NB4 (cell line): ENCODE measurements at places on chromosomes 7 and 10.

GRCh38 chr7:87116315-87116714 lies 35.9 kb upstream of the DMTF1 start:
- no peak for DNase-seq

DNA sequence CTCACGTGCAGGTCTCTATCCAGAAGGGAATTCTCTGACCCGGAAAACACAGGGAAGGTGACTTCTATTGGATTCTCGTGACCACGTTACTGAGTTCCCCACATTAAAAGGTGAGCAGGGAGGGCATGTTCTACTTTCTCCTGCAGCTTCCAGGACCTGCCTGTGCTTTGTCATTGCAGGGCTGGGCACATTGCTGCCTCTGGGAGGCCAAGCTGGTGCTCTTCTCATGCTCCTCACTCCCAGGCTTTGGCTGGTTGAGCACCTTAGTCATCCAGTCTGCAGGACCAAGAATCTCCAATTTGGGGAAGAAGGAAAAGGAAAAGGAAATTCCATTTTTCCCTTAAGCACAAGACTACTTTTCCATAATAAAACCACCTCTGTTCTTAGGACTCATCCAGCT lies 86.5 kb upstream of the TMEM72 start:
- no peak for DNase-seq

DNA sequence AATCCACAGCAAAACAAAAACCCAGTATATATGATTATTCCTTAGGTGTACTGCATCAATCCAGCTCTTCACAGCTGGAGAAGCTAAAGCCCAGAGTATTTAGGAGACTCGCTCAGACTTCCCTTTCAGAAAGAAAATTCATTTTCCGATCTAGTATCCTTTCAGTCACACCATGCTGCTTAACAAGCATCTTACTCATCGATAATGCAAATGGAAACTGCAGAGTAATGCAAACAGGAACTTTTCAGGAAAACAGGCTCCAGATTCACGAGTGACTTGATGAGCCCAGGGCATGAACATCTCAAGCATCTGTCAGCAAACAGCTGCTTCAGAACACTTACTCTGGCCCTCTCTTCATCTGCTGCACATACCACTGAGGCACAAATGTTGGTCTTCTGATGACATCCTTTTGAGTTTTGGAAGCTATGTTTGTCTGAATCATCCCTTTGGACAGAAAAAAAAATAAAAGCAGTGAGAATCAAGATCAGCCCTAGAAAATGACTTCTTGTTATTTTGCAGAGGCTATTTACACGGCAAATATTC lies 24.9 kb upstream of the ZC3HAV1L start:
- DNase-seq: no peak

GRCh38 chr7:21338728-21339164 lies 89.1 kb upstream of the SP4 start:
- peak; percentile 36 for DNase-seq

- no peak for DNase-seq
These were observed 1.9 kb upstream of the TCF7L2 start for GRCh38 chr10:112948196-112948595.

GRCh38 chr7:54859545-54859944 lies 100.5 kb upstream of the SEC61G start:
- no peak for DNase-seq

DNA sequence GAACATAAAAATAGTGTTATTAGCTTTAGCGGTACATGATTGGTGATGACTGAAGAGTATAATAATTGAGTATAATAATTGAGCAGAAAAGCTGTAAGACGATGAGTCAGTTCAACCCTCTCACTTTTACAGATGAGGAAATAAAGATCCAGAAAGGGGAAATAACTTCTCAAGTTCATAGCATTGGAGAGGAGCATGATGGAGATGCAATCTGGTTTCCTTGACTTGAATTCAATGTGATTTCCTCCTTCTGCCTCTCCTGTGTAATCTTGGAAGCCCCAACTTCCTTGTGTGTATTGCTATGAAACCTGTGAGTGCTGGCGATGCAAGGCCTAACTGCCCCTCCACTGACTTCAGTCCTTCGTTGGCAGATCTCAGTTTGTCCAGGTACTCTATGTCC lies 265.1 kb downstream of the LRMDA start:
- DNase-seq: peak; percentile 45

DNA sequence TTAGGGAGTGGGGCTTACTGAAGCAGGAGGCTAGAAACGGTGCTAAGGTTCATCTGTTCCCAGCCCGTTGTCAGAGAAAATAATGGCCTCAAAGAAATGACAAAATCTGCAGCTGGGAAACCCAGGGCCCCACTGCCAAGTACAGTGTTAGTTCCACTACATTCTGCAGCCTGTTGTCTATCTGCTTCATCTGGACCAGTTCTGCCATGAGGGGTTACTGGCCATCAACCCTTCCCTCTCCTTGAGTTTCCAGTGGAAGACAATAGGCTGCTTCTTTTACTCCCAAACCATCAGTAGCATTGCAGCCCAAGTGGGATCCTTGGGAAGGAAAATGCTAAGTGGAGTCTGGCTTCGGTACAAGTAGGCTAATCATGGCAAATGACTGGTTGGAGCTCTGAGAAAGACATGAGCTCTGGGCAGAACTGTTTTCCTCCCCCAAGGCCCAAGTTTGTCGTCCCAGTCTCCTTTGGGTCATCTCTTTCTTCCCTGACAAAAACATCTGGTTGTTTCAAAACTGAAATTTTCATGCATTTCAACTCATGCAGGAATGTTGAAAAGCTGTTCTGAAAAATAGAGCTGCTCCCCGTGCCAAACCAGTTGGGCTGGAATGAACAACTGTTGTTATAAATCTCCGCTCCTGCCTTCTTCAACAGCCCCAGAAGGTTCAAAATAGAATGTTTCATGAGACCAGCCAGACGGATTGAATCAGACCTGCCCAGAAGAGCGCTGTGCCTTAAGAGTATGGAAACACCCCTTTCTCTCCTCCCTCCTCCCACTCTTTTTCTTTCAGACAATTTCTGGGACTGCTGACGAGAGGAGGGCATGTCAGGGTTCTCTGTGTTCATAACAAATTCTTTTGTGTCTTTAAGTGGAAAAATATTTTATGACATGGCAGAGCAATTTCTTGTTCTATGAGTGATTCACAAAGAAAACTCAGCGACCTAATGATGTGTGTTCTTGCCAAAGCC lies 116.6 kb downstream of the RAB18 start:
- DNase-seq: no peak

DNA sequence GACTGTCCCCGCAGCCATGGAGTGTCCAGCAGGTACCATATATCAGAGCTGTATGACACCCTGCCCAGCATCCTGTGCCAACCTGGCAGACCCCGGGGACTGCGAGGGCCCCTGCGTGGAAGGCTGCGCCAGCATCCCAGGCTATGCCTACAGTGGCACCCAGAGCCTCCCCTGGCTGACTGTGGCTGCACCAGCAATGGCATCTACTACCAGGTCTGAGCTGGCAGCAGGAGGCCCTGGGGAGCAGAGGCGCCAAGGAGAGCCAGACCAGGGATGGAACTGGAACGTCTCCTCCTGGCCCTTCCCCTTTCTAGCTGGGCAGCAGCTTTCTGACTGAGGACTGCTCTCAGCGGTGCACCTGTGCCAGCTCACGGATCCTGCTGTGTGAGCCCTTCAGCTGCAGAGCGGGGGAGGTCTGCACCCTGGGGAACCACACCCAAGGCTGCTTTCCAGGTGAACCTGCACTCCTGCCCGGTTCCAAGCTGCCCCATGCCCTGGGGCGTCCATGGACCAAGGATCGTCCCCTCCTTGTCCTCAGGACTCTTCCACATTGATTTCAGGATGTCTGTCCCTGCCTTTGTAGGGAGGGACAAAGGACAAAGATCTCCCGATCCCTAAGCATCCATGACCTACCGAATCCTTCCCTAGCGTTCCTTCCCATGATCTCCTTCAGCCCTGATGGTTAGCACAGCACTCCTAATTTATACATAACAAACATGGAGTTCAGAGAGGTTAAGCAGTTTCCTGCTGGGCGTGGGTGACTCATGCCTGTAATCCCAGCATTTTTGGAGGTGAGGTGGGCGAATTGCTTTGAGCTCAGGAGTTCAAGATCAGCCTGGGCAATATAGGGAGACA lies 33.3 kb downstream of the EPHB4 start:
- no peak for DNase-seq

DNA sequence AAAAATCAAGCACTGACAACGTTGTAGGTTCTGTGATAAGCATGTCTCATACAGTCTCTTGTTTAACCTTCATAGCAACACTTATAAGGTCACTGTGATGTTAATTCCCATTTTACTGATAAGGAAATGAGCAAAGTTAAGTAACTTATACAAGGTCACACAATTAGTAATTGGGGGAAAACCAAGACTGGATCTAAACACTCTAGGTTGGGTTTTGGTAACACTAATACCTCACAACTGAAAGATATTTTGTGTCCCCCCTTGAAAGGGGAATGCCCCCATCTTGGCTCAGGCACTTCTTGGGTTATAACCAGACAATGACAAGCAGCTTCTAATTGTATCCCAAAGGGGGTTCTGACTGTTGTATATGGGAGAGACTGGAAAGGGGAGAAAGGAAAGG lies 36.0 kb upstream of the ABCB4 start:
- DNase-seq: no peak

DNA sequence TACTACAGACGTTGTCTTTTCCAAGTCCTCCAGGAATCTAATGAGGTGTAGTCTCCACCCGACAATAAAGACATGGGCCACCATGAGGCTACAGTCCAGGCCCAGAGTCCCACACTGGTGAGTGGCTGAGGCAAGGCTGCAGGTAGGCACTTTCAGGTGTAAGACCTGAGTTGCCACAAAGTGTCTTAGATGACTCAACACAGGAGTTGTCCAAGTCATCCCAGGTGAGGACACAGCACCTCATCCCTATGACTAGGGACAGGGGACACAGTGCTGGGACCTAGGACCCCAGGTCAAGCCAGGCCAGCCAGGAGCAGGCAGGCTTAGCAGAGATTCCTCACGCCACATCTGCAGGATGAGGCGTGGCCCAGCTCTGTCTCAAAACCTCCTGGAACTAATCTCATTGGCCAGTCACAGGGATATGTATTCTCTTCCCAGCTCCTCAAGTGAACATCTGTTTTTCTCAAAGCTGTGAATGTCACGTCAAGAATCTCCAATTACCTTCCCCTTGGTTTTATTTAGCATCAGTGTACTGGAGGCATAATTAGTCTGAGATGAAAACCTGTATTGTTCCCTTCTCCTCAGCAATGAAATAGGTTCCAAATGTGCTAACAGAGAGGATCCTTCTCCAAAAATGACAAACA lies 254.6 kb downstream of the GRID1 start:
- no peak for DNase-seq

GRCh38 chr7:3089493-3089892 lies 45.8 kb upstream of the CARD11 start:
- DNase-seq: peak; percentile 47

GRCh38 chr10:13977861-13978532 lies 352.7 kb downstream of the FRMD4A start:
- DNase-seq: no peak

GRCh38 chr10:44932517-44933450 lies 21.6 kb downstream of the TMEM72 start:
- peak; percentile 93 for DNase-seq

- DNase-seq: peak; percentile 51
These were observed 65.6 kb downstream of the TWIST1 start for GRCh38 chr7:19051767-19052375.

- DNase-seq: no peak
These were observed 572 bp upstream of the BHLHA15 start for GRCh38 chr7:98210513-98211220.

DNA sequence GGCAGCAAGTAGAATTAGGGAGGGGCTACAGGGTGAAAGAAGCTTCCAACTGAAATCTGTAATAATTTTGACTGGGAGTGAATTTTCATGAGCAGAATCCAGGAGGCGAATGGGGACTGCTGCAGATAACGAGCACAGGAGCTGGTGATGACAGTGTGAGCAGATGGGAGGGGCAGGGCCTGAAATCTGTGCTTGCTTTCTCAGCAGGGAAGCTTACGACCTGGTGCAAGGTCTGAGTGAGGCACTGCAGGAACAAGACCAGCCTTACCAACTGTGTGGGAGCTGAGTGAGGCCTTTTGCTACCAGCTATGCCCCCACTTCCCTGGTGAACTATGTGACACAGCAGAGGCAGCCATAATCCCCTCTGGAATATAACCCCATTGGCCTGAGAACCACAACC lies 109.8 kb downstream of the HPSE2 start:
- DNase-seq: no peak

DNA sequence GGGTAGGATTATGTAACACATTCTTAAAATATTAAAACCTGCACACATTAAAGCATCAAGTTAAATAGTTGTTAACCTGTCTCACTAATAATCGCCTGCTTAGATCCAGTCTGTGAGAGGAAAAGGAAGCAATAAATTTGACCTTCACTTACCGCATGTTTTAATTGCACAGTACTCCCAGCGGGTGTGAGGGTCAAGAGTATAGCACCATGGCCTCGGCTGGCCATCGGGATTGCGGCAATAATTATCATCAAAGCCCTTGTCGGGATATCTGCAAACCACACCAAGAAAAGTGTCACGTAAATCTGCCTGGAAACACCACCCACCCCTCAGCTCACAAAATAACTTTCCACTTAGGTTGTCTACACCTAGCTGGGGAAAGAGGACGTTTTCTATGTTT lies 26.6 kb downstream of the HGF start:
- DNase-seq: no peak

- DNase-seq: no peak
These were observed 210.8 kb upstream of the CSTF2T start for GRCh38 chr10:51910189-51910588.

- no peak for DNase-seq
These were observed 12.3 kb downstream of the CISD1 start for GRCh38 chr10:58281092-58281752.

DNA sequence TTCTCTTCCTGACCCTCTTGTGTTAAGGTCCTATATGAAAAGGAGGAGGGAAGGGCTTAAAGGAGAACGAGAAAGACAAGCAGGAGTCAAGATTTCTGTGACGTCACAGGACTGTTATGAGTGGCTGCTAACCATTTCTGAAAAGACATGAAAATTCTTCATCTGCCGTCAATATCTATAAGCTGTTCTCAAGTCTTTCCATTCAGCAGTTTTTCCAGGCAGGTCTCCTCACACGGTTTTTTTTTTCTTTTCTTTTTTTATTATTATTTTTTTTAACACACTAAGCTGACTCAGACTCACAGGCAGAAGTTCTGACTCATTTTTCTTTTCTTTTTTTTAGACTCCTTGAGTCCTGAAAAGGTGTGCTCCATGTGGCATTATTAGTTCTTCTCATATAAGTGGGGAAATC lies 72.0 kb downstream of the DGKI start:
- DNase-seq: no peak

GRCh38 chr7:69301253-69301652 lies 297.0 kb upstream of the AUTS2 start:
- no peak for DNase-seq

DNA sequence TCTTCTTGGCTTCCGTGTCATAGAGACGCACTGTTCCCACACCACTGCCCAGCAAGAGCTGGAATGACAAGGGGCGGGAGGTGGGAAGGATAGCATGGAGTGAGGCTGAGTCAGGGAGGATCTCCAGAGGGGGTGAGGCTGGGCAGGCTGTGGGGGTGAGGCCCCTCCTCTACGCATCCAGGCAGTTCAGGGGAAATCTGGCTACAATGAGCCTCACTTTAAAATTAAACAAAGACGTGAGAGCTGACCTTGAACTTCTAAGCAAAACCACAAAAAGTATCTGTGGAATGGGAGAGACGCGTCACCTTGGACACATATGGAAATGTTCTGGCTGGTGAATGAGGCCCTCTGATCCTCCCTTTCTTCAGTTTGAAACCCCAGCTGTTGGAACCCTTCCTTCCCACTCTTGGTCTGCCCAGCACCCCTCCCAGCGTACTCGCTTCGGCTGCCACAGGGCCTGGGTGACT lies 17.7 kb downstream of the WDR91 start:
- no peak for DNase-seq

GRCh38 chr10:104406715-104407650 lies 53.4 kb downstream of the CFAP58 start:
- DNase-seq: peak; percentile 55
